Activated T-helper 2 cell treated with anti-CD3 and anti-CD28 coated beads, Interferon-gamma antibody, Interleukin-2, Interleukin-4, amounts not matched to agents 10 μg/mL and 5 μg/mL and 100 μg/mL, durations not matched to agents 14 hours and 24 hours and 36 hours (primary cell): ENCODE measurements at places on chromosomes 7 and 10. TPM values are rescaled to one million over a fixed set of nuclear protein-coding genes. Genes with fewer than 3 reads are reported as not detected.

GRCh38 chr10:24363070-24363469 lies 154.1 kb downstream of the KIAA1217 start:
- no peak overlapping the region for H3K4me3 ChIP-seq
- H3K27ac ChIP-seq: no peak overlapping the region
- no peaks in the 10 kb centered on the region for H3K27me3 ChIP-seq
- no peaks in the 10 kb centered on the region for H3K36me3 ChIP-seq

- no peak for DNase-seq
- no peak overlapping the region for H3K4me3 ChIP-seq
- H3K27me3 ChIP-seq: no peaks in the 10 kb centered on the region
- H3K4me1 ChIP-seq: peaks cover 12% of the 10 kb centered on the region
Observed at GRCh38 chr10:73379064-73379748, 20.5 kb upstream of the CFAP70 start.

DNA sequence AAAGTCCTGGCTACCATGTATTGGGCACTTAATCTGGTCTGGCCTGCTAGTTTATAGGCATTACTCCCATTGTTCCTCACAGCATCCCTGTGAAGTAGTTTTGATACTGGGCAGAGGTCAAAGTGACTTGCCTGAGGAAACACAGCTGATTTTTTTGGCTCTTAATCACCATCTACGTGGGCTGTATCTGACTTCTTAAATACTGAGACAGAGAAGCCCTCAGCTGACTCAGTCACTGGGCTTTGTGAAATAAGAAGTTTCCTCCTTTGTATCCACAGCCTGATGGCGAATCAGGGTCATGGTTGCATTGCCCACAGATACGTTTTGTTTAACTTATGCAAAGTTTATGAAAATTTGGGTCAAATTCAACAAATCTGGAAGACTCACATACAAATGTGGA lies 13.2 kb downstream of the TACR2 start:
- no peak overlapping the region for H3K27ac ChIP-seq
- no peaks in the 10 kb centered on the region for H3K27me3 ChIP-seq
- H3K4me3 ChIP-seq: no peak overlapping the region
- no peak for DNase-seq

GRCh38 chr7:72038022-72038732 lies 374.0 kb downstream of the CALN1 start:
- H3K27ac ChIP-seq: no peak overlapping the region
- H3K4me3 ChIP-seq: no peak overlapping the region
- DNase-seq: no peak
- no peaks in the 10 kb centered on the region for H3K36me3 ChIP-seq
- H3K27me3 ChIP-seq: no peaks in the 10 kb centered on the region

PAPOLB gene
- total RNA-seq: not detected in 2 replicates

RBM20 gene
- 0.02 TPM in 1 of 2 replicates, not detected in the other for total RNA-seq
